ENCODE measurements at places on chromosomes 2 and 18. TPM values are rescaled to one million over a fixed set of nuclear protein-coding genes. Genes with fewer than 3 reads are reported as not detected.

Gene ARHGAP15
- 71.2 TPM for total RNA-seq

Gene SUCLG1
- total RNA-seq, result 70.3 TPM

Gene SERPINB11
- not detected for total RNA-seq

Gene COMMD1
- total RNA-seq, result 33.8 TPM

Gene DNAH6
- total RNA-seq, result 0.85 TPM

Gene OTOF
- 1.9 TPM for total RNA-seq

Gene LIMS3
- 3.3 TPM for total RNA-seq

Gene WDR35
- total RNA-seq, result 6.0 TPM

DNA sequence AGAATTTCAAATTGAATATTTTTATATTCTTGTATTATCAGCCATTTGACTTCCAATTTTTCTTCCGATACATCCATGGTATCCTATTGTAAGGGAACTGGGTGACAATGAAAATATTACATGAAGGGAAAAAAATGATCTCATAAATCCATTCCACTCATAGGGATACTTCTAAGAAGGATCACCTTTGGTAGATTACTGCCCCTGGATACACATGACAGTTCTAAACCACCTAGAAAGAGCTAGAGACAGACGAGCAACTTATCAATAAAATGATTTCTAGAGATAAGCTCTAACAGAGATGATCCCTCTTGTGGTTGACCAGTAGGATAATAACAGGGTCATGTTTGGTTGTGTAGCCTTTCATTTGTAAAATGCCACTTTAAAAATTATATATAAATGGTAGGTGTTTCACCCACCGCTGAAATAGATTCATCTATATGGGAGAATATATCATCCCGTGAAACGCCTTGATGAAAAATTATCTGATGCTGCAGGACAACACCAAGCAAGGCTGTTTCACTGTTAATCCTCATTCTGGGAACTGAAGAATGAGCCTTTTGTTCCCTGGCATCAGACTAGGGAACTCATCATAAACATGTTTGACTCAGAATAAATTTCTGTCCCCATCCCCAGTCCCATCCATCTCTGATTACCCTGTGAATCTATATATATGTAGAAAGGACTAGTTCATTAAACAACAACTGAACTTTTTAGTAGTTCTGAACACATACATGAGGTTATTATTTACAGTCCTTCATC, 180.0 kb downstream of the TCF4 start:
- DNase-seq, result no peak

GRCh38 chr2:58206785-58207184, 34.3 kb downstream of the FANCL start:
- DNase-seq, result no peak

DNA sequence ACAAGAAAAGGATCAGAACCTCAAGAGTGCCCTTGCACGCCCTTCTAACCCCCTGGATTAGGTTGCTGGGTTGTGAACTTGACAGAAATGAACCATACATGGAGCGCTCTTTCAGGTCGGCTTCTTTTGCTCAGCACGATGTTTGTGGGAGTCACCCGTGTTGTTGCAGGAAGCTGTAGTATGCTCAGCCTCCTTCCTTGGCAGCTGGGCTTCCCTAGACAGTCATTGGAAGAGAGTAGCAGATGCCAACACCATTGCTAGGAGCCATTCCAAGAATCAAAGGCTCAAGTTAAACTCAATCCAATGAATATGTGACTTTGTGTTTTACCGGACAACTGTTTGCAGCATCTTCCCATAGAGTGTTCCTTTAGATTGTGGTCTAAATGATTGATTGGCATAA, 47.0 kb downstream of the RAB12 start:
- DNase-seq, result no peak

DNA sequence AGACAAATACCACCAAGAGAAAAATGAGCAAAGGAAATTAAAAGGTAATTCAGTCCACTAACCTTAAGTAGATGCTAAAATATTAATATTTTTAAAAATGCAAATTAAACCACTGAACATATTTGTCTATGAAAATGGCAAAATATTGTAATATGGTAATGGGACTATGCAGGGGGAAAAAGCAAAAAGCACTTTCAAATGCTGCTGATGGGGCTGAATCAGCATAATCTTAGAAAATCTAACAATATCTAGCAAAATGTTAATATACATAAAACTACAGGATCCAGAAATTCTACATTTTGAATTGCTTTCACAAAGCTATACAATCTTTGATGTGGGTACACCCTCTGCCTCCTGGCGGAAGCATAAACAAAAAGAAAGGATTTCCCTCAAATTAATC, 86.9 kb upstream of the DTNB start:
- DNase-seq, result no peak

DNA sequence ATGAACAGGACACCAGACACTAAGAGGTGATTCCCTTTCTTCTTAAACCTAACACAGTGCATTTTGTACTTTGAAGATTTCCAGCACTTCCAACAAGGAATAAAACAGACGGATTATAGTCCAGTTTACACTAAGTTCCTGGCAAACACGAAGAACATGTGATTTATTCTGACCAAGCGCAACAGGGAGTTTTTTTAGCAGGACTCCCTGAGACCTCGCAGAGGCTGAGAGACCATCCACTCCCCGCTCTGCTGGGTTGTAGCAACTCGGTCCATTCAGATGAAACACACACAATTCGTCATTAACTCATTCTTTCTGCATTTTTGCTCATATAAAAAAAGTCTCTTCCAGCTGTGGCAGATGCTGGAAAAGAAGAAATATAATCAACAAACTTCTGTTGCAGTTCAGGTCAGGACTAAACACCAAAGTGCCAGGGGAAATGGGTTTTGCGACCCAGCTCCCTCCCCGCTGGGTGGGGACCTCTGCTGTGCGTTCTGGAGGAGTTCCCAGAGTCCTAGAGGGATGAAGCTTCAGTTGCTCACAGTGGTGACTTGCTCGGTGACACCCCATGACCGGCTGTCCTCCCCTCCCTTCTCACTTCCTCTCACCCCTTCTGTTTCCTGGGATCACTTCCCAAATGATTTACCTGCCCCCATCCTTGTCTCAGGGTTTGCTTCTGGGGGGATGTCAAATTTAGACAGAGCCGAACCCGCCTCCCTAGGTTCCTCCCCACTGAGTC, 52.5 kb downstream of the KCNF1 start:
- DNase-seq, result no peak

GRCh38 chr2:86074811-86075210, 30.9 kb downstream of the POLR1A start:
- no peak for DNase-seq

- DNase-seq, result no peak
These were observed 83.3 kb downstream of the PIEZO2 start for GRCh38 chr18:11066038-11066437.

GRCh38 chr2:159411460-159411859, 125.0 kb upstream of the WDSUB1 start:
- DNase-seq, result no peak

- DNase-seq, result no peak
These were observed 45.2 kb downstream of the SH3RF3 start for GRCh38 chr2:109174214-109174613.

DNA sequence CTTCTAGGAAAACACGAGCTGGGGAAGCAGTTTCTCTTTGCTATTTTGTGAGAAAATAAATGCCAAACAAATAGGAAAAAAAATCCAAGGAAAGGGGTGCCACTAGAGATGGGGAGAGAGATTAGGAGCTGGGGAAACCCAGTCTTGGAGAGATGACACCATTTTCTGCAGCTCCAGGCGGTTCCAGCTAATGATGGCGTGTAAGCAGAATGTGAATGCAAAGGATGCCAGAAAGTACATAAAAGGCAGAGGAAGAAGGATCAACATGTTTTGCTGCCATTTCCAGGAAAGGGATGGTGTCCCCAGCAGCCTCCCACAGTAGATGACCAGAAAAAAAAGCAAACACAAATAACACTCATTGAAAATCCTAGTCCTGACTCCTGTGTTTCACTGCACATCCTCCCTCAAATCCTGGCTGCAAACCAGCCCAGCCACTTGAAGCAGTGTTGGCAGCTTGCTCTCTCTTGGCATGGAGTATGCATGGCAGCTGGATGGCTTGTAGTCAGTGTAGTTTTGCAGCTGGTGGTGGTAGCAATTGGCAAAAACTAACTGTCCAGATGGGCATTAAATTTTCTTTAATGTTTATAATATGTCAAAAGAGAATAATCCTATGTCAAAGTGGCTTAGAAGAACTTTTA, 93.6 kb downstream of the FTCDNL1 start:
- no peak for DNase-seq

GRCh38 chr18:8218197-8218596, 391.0 kb upstream of the RAB12 start:
- DNase-seq, result no peak

DNA sequence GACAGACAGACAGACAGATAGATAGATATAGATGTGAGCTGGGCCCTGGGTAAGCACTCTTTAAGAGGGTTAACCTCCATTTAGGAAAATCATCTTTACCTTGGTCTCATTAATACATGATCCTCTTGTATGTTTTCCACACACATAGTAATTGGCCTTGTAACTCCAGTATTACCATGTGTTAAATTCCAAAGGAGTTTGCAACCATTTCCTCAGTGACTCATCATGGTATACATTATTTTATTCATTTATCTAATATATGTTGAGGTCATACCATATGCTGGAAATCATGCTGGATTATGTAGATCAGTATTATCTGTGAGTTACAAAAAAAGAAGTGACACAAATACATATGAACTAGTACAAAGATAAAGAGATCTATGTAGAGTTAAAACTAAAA, 504.3 kb downstream of the DCC start:
- DNase-seq, result no peak

DNA sequence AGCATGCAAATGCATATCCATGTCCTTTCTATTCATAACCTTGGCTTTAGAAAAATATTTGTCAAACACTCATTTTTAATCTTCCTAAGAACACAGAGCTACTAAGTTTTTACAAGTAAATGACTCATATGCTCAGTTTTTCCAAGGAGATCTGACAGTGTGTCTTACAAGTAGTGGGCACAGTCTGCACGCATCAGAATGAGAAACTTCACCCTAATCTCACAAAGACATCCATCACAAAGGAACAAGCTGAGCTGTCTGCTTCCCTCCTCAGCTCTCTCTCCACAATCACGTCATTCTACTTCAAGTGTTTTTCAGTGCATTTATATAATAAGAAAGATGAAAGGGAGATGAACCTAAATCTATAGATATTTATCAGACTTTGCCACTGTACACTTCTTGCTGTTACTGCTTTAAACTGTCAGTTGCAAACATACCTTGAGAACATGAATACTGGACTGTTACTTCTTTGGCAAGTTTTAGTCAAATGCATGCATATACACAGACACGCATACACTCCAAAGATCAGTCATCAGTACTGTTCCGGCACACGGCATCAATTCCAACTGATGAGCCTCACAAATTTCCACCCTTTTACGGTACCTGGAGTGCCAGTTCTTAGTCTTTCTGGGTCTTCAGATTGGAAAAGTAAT, 75.7 kb downstream of the RBMS1 start:
- peak; percentile 52 for DNase-seq

DNA sequence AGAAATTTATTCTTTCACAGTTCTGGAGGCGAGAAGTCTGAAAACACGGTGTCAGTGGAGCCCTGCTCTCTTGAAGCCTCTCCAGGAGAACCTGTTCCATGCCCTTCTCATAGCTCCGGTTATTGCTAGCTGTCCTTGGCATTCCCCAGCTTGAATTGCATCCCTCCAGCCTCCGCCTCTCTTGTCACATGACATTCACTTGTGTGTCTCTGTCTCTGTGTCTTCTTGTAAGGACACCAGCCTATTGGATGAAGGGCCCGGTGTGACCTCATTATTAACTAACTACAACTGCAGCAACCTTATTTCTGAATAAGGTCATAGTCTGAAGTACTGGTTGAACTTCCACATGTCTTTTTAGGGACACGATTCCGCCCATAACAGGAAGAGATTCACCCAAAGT, 4.5 kb upstream of the PRSS56 start:
- no peak for DNase-seq

DNA sequence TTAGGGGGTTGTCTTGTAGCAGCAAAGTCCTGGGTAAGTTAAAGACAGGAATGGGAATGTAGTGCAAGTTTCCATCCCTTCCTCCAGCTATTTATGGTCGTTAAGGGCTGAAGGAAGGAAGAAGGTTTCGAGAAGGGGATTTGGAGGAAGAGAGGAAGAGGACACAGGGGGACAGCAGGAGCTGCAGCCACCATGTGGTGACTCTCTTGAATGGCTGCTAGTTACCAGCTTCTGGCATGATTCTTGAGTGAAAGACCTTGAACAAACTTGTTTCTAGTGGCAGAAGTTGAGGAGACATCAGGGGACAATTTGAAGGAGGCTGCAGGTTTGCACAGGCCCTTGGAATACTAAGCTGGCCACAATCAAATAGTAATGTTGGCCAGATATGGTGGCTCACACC, 116.6 kb downstream of the MTX2 start:
- DNase-seq, result no peak
